ENCODE measurements at places on chromosomes 12 and 14.

DNA sequence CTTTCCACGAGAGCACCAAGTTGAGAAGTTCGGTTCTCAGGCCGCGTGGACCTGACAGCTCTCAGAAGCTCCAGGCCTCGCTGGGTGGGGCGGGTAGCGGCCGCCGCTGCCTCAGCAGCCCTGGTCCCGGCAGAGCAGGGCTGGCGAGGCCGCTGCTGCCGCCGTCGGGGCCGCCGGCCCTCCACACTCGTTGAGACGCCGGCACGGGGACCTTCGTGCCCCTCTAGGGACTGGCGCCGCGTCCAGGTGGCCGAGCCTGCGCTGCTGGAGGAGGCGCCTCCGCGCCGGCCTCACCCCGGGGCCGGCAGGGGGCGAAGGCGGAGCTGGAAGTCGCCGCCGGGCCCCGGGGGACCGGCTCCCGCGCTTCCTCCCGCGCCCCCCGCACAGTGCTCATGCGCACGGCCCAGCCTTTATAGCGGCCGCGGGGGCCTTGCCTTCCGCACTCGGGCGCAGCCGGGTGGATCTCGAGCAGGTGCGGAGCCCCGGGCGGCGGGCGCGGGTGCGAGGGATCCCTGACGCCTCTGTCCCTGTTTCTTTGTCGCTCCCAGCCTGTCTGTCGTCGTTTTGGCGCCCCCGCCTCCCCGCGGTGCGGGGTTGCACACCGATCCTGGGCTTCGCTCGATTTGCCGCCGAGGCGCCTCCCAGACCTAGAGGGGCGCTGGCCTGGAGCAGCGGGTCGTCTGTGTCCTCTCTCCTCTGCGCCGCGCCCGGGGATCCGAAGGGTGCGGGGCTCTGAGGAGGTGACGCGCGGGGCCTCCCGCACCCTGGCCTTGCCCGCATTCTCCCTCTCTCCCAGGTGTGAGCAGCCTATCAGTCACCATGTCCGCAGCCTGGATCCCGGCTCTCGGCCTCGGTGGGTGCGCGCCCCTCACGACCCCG lies at the start of gene COCH:
TSS of gene COCH (plus strand) at position 440 of the 879 bp plus-strand sequence. CDS start at position 820, 380 bp downstream.
- DNase-seq = peak; percentile 38

GRCh38 chr12:75756111-75756510 lies 244.7 kb upstream of the KRR1 start:
- no peak for DNase-seq

- DNase-seq = no peak
These were observed 22.4 kb downstream of the MAGOHB start for GRCh38 chr12:10590966-10591365.

GRCh38 chr12:2013527-2014223 lies 9.4 kb upstream of the DCP1B start:
- no peak for DNase-seq

GRCh38 chr12:57490126-57490525 lies 2.3 kb downstream of the MARS1 start:
- DNase-seq = no peak

- no peak for DNase-seq
These were observed 266.0 kb downstream of the ALG10 start for GRCh38 chr12:34287986-34288962.

DNA sequence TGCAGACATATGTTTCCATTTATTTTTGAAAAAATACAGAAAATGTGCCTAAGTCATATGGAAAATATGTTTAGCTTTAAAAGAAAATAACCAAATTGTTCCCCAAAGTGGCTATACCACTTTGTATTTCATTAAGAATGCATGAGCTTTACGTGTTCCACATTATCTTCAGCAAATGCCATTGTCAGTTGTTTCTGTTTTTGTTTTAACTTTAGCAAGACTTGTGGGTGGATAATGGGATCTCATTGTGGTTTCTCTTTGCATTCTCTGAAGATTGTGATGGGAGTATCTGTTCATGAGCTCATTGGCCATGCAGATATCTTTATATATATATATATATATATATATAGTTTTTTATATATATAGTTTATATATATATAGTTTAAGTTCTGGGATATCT lies 181.5 kb downstream of the CCER1 start:
- no peak for DNase-seq

- no peak for DNase-seq
These were observed 100.2 kb downstream of the SRGAP1 start for GRCh38 chr12:63944586-63945228.

DNA sequence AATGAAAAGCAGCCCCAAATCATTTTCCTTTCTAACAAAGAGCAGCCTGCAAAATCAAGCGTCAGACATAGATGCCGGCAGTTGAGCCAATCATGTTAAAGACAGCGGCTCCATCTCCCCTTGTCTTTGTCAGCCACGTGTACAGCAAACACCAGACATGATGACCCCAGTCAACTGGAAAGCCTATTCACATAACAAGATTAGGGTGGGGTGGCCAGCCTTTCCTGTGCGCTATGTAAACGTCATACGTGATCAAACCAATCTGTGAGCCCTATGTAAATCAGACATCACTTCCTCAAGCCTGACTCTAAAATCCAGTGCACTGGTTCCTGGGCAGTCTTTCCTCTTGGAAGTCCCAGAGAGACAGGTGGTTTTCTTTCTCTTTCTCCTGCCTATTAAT lies 9.9 kb upstream of the FICD start:
- DNase-seq = no peak

- no peak for DNase-seq
These were observed 498.3 kb downstream of the FOXG1 start for GRCh38 chr14:29264865-29265264.

GRCh38 chr14:98374136-98374535 lies 897.9 kb downstream of the BCL11B start:
- no peak for DNase-seq

- DNase-seq = no peak
These were observed 66.3 kb downstream of the B4GALNT3 start for GRCh38 chr12:526089-526488.

DNA sequence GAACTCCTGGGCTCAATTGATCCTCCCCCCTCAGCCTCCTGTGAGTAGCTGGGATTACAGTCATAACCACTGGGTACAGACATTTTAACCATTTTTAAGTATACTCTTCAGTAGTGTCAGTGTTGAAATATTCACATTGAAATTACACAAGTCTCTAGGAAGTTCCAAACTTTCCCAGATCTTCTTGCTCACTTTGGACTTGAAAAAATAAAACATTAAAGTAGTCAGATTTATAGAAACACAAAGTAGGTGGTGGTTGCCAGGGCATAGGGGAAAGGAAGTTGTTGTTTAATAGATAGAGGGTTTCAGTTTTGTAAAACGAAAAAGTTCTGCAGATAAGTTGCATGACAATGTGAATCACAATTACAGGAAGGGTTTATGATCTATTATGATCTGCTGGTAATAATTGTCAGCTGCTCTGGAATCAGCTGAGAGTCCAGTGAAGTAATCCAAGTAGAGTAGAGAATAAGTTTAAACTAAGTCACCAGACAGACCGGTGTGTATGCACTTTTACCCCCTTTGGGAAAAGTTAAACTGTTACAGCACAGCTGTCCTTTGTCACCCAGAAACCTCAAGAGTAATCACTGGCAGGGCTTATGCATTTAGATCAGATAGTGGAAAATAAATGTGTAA lies 27.4 kb downstream of the PCNX1 start:
- no peak for DNase-seq

DNA sequence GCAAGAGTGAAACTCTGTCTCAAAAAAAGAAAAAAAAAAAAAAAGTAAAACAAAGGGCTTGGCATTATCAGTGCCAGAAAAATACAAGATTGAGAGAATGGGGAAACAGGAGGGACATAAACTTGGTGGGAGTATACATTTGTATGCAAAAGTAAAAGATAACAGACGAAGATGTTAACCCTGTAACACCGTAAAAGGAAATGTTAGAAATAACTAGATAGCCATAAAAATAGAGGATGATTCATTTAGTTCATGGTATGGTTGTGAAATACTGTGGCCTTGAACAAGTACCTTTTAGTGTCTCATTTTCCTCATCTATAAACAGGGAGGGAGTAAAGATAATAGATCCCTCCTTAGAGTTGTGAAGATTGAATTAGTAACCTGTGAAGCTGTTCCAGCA lies 33.3 kb downstream of the ATP2A2 start:
- DNase-seq = no peak

DNA sequence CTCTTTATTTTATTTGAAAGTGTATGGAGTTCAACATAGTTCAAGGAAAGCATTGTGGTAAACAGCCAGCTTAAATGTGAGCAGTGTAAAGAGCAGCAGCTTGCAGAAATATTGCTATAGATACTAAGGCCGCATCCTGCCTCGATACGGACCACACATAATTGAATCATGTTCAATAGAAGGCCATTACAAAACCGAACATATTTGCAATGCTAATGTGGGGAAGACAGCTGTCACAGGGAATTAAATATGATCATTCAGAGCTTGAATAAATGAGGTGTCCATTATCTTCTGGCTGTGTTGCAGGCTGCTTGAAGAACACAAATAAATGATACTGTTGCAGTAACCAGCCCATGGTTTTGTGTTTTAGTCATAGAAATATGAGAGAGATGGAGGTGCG lies 173.2 kb downstream of the BRMS1L start:
- DNase-seq = no peak

DNA sequence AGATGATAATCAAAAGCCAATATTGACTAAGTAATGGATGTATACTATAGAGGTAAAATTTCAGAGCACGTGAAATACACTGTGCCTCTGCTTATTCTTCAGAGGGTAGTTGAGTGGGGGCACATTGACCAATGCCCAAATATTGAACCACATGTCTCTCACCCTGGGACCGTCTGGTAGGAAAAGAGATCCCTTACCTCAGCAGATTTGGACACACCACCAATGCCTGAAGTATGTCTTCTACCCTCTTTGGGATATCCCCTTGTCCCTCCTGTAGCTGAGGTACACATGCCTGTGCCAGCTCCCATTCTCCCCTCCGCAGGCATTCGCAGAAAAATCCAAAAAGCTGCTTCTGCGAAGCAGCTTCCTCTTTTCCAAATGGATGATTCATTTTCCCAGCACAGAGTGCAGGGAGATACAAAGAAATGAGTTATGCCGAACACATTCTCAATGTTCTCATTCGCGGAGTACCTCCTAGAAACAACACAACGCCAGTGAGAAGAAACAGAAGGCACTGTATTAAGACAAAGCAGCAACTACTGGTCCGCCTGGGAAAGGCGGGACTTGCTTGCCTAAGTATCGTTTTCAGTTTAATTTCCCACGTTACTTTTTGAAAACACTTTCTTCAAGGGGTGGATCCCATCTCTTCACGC lies 691 bp downstream of the ZFYVE26 start:
- no peak for DNase-seq

- no peak for DNase-seq
These were observed 21.1 kb downstream of the ENTPD5 start for GRCh38 chr14:73997944-73998447.

GRCh38 chr14:99079061-99079727 lies 192.8 kb downstream of the BCL11B start:
- no peak for DNase-seq

DNA sequence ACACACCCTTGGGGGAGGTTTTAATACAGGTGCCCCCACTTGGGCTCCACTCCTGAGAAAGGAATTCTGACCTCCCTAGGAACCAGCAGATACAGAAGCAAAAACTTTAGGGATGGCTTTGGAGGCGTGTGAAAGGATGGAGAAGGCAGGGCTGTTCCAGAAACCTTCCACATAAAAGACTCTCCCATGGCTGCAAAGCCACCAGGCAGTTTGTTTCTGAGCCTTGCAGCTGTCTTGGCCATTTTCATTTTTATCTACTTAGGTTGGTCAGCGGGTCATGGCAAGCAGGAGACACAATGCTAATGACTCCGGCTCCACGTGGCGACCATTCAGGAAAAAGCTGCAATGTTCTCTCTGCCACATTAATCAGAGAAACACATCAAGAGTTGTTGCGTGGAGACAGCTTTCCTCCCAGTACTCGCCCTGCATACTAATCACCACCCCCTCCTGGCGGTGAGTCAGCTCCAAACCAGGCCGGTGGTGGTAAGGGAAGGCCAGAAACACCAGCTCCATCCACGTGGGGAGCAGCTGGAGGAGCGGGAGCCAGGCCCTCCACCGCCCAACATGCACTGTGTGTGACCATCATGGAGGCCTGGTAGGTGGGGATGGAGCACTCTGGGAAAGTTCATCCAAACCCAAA lies 30.9 kb upstream of the IRF2BPL start:
- DNase-seq = no peak

DNA sequence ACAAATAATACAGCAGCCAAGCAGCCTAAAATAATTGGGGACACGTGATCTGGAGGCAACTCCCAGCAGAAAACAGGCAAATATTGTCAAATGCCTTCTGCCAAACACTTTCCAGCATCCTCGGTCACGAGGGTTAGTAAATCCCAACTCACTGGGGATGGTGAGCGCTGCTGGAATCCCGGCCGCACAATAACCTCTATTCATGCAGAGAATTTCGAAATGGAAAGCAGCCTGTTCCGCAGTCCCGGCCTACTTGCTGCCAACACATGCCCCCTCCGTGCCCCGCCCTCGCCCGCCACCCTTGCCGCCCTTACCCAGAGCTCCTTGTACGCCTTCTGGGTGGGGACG lies 62.2 kb downstream of the RFX4 start:
- DNase-seq = peak; percentile 51

DNA sequence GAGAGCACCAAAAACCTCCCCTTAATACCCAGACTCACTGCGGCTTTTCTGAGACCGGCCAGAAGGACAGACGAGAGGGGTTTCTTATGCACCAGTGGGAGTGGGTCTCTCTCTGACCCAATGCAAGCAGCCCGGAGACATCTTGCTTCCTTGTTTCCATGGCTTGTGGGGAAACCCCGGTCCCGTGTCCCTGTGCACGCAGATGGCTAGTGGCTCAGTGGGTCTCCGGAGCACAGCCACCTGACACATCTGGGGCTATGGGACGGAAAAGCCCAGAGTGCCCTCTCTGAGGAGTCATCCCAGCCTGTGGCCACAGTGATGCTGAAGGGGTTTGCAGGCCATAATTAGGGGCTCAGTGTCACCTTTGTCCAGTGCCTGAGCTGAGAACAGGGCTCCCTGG lies 197.6 kb downstream of the PHETA1 start:
- DNase-seq = no peak

GRCh38 chr14:68661226-68662225 lies 131.3 kb downstream of the ZFP36L1 start:
- no peak for DNase-seq

DNA sequence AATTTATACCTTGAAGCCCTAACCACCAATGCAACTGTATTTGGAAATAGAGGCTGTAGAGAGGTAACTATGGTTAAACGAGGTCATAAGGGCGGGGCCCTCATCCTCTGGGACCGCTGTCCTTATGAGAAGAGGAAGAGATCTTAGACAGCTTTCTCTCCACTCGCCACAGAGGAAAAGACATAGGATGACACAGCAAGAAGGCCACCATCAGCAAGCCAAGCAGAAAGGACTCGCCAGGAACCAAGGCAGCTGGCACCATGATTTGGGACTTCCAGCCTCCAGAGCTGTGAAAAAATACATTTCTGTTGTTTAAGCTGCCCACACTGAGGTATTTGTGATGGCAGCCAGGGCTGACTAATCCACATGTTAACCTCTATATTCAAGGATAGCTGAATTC lies 30.4 kb upstream of the BCAT1 start:
- DNase-seq = no peak

DNA sequence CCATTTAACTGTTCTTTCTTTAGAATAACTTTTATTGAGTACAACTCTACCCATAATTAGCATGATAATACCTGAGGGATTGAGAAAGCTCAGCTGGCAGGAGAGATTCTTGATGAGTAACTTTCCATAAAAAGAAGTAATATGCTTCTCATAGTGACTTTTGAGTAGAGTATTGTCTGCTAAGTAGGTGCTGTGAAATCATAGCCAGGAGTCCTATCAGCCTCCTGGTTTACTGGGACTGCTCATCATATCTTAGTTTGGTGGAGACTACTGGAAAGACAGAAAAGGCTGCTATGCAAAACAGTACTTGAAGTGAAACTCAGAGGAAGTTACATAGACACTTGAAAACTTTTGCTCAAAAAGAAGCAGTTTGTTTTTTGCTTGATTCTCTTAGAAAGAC lies 113.3 kb upstream of the ATP2B1 start:
- no peak for DNase-seq
